ENCODE measurements at places on chromosomes 2 and 18.

DNA sequence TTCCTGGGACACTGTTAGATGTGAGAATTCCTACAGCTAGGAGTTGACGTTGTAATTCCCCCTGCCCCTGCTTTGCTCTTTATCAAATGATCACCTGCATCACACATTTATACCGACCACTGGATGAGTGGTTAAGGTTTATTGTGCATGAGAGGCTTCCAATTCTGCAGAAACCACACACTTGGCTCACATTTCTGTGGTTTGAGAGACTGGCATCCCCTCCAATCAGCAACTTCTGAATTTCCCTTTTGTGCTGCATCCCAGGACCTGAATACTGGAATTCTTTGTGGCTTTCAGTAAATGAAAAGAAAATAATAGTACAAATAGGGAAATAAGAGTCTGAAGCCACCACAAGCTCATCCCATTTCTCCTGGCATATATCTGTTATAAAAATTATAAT lies 628.7 kb upstream of the PIK3C3 start:
- DNase-seq = no peak

DNA sequence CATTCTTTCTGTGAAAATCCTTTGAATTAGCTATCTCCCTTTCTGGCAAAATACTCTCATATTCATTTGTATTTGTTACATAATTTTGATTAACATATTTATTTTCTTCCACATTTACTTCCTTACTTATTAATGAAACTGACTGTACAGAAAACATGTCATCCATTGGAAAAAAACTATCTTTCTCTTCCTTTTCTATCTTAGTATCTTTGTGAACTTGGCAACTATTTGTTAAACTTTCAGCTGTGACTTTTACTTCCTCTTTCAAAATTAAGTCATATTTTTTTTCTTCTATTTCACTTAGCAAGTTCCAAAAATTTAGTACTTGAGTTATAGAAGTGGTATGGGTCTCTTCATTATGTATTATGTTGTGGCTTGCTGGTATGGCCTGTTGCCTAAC lies 2.6 kb downstream of the RAD51AP2 start:
- no peak for DNase-seq

DNA sequence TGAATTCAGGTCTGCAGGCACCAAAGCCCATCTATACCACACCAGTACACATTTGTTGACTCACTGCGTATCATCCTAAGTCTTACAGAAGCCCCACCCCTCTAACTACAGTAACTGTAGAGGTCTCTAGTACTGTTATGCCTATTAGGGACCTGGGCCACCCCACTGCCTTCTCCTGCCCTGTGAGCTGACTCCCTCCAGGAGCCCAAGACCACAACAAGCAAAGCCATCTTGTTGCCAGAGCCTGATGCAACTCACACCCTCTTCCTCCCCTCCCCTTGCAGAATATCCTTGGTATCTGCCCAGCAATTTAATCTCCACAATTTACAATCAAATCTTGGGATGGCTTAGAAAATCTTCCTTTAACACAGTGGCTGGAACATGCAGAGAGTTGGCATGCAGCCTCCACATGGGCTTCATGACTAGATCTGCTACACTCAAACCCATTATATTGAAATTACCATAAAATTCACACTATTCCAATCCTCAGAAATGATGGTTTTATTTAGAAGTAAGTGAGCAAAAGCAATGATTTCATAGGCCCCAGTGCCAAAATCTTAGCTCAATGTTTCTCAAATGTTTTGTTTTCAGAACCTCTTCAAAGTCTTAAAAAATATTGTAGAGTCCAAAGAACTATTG lies 17.7 kb upstream of the CYP1B1 start:
- no peak for DNase-seq

- DNase-seq = no peak
Observed at GRCh38 chr2:102317715-102318114, 6.4 kb downstream of the IL1RL1 start.

GRCh38 chr2:202009581-202009980 lies 24.1 kb upstream of the FZD7 start:
- DNase-seq = no peak

DNA sequence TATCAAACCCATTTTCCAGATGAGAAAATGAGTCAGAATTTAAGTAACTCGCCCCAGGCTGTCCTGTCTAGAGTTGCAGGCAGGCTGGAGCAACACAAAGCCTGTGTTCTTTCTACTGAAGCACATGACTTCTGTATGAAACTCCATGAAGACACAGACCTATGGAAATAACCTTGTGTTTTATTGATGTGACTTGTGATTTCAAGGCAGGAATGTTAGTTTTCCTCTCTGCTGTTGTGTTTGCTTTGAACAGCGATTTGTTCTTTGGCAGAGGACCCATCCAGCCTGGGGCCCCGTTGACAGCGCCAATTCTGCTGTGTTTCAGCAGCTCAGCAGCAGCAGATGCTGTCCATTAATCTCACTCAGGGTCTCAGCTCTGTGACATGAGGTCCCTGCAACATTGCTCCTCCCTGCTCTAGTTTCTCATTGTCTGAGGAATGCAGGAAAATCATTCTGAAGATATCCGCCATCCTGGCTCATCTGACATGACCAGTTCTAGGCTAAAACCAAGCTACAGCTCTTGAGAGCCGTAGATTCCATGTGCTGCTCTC lies 344.3 kb upstream of the RAB12 start:
- DNase-seq = no peak

DNA sequence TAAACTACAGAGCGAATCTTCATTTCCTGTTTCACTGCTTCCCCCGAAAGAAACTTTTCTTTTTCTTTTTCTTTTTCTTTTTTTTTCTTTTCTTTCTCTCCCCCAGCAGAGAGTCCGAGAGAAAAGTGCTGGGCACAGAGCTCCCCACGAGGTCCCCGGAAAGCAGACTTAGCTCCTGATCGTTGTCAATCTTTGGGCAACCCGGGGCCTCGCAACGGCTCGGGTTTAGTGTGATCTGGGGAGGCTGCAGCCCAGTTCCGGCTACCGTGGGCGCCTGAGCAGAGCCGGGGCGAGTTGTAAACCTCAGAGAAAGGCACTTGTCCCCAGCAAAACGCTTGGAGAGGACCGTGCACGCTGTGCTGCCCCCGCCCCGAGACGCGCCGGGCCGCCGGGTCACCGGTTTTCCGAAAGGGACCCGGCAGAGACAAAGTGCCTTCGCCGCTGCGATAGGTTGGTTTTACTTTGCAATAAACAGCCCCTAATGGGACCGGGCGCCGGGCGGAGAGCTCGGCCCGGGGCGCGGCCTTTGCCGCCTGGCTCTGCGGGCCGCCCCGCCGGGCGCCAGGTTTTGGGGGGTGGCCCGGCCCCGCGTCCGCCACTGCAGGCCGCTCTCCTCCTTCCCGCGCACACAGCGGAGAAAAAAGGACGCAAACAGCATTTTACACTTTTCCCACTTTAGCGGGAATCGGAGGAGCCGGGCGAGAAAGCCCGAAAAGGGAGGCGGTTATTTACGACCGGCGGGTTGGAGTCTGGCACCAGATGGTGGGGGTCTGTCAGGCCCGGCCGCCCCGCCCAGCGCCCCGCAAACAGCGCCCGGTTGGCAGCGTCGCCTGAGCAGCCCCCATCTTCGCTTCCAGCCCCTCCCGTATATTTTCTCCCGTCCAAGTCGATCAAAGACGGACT lies 136.0 kb downstream of the INSIG2 start:
- no peak for DNase-seq

All from HS-27A (cell line).